ENCODE measurements at places on chromosomes 2 and 18. TPM values are rescaled to one million over a fixed set of nuclear protein-coding genes. Genes with fewer than 3 reads are reported as not detected.

Gene ASPRV1
- total RNA-seq, result 0.95 TPM

- no peak overlapping the region for H3K27ac ChIP-seq
- no peak overlapping the region for H3K4me3 ChIP-seq
- H3K36me3 ChIP-seq, result no peaks in the 10 kb centered on the region
- DNase-seq, result no peak
- no peaks in the 10 kb centered on the region for H3K27me3 ChIP-seq
Measured at GRCh38 chr2:233064530-233065199, 4.5 kb downstream of the INPP5D start.

GRCh38 chr2:79275197-79275596 is 115.6 kb upstream of the REG3A start:
- H3K4me3 ChIP-seq, result no peak overlapping the region
- H3K4me1 ChIP-seq, result peaks cover 4% of the 10 kb centered on the region
- DNase-seq, result no peak

GRCh38 chr18:76275727-76276313 is 219.2 kb downstream of the ZNF516 start:
- no peak overlapping the region for H3K27ac ChIP-seq
- no peak for DNase-seq
- no peaks in the 10 kb centered on the region for H3K36me3 ChIP-seq
- H3K4me3 ChIP-seq, result no peak overlapping the region
- no peaks in the 10 kb centered on the region for H3K4me1 ChIP-seq

Gene CFAP221
- 0.71 TPM for total RNA-seq

DNA sequence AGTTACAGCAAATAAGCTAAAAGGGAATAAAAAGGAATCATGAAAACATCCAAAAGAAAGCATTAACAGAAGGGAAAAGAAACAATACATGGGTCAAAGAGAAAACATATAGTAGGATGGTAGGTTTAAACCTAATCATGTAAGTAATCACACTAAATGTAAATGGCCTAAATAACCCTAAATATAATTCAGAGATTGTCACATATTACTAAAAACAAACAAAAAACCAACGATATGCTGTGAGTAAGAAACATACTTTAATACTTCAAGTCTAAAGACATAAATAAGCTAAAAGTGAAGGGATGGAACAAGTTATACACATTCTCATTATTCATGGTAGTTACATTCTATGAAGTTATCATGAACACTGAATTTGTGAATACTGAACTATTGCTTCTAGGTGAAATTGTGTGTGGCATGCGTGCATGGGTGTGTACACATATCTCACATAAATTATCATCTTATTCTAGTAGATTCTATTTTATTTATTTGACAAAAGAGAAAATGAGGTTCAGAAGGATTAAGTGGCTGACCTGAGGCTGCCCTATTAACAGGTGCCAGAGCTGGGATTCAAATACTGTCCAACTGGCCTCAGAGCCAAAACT is 170.9 kb downstream of the SEPTIN10 start:
- DNase-seq, result no peak
- H3K4me1 ChIP-seq, result no peaks in the 10 kb centered on the region
- no peak overlapping the region for H3K27ac ChIP-seq
- H3K27me3 ChIP-seq, result no peaks in the 10 kb centered on the region
- H3K36me3 ChIP-seq, result no peaks in the 10 kb centered on the region

- H3K4me3 ChIP-seq, result no peak overlapping the region
- no peak overlapping the region for H3K27ac ChIP-seq
- no peaks in the 10 kb centered on the region for H3K4me1 ChIP-seq
- H3K27me3 ChIP-seq, result no peaks in the 10 kb centered on the region
- peak; percentile 46 for DNase-seq
Measured at GRCh38 chr18:7272311-7273049, 41.6 kb downstream of the LRRC30 start.

GRCh38 chr2:177763531-177764265 is 308.9 kb downstream of the PDE11A start:
- H3K4me1 ChIP-seq, result peaks cover 6% of the 10 kb centered on the region
- H3K4me3 ChIP-seq, result peak overlapping the region; percentile 35
- no peaks in the 10 kb centered on the region for H3K27me3 ChIP-seq
- no peak overlapping the region for H3K27ac ChIP-seq
- DNase-seq, result peak; percentile 31
- no peaks in the 10 kb centered on the region for H3K36me3 ChIP-seq

Gene AAK1
- 40.5 TPM for total RNA-seq

- H3K4me1 ChIP-seq, result no peaks in the 10 kb centered on the region
- no peak for DNase-seq
- H3K4me3 ChIP-seq, result no peak overlapping the region
- H3K27ac ChIP-seq, result no peak overlapping the region
- no peaks in the 10 kb centered on the region for H3K36me3 ChIP-seq
Measured at GRCh38 chr2:197198890-197199289, 111.7 kb downstream of the ANKRD44 start.

Gene AQP12A
- not detected for total RNA-seq

DNA sequence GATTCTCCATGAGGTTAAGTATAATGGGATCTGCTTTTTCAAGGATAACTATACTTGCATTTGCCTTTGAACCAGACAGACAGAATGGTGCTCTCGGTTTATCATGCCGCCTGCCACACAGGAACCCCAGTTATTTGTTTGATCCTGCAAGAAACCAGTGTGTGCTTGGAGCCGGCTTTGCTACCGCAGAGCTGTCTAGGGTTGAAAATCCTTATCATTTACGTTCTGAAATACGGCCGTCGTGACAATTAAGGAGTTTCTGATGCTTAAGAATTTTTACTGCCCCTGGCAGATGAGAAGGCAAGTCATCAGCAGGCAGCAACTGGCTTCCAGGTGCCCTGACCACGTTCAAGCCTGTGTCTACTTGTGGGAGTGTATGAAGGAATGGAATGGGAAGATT is 112.0 kb downstream of the GBX2 start:
- no peak for DNase-seq
- H3K27ac ChIP-seq, result no peak overlapping the region
- no peaks in the 10 kb centered on the region for H3K36me3 ChIP-seq
- H3K4me3 ChIP-seq, result no peak overlapping the region
- peaks cover 10% of the 10 kb centered on the region for H3K4me1 ChIP-seq

DNA sequence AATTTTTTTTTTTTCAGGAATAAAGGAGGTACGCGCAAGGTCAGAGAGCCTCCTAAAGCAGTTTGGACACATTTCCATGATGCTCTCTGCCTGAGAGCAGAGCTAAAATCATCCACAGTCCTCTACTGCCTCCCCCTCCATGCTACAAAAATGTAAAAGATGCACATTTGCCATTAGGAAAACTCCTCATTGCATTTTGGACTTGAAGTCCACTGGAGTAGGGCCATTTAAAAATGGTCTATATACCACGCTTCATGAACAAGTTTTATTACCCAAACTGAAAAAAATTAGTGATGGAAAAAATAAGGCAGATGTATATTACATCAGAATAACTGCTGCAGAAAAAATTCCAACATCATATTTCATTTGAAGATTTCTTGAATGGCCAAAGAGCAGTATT is 256.0 kb downstream of the AFF3 start:
- H3K27ac ChIP-seq, result no peak overlapping the region
- H3K27me3 ChIP-seq, result no peaks in the 10 kb centered on the region
- H3K36me3 ChIP-seq, result no peaks in the 10 kb centered on the region
- peaks cover 4% of the 10 kb centered on the region for H3K4me1 ChIP-seq
- H3K4me3 ChIP-seq, result no peak overlapping the region
- DNase-seq, result no peak

DNA sequence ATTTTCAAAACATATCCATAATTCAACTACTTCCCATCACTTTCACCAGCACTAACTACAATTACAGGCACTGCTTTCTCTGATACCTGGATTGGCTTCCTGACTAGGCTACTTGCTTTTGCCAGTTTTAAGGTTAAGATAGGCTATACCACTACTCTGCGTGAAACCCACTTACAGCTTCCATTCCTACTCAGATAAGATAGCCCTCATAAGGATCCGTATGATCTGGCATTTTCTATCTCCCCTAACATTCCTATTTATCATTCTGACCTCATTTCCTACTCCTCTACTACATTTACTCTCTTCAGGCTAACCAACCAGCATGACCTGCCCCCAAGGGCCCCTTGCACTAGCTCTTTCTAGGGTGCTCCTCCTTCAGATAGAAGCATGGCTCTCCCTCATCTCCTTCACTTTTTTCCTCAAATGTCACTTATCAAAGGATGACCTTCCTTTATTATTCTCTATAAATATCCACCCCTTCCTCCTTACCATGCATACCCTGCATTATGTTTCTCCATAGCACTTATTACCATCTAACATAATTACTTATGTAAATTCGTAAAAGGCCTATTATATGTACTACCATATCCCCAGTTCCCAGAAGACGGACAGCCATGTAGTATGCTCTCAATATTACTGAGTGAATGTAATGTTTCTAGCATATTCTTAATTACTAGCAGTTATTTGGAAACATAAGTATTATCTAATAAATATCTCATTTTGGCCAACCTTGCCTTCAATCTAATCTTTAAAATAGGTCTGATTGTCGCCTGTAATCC is 4.4 kb downstream of the TIA1 start:
- H3K4me1 ChIP-seq, result no peaks in the 10 kb centered on the region
- DNase-seq, result no peak
- H3K27me3 ChIP-seq, result no peaks in the 10 kb centered on the region
- H3K27ac ChIP-seq, result no peak overlapping the region
- H3K36me3 ChIP-seq, result 0 out of 2 replicates have a peak, but pooled peaks cover 3% of the 10 kb centered on the region

Data from H1 (cell line).